ENCODE measurements at places on chromosomes 12 and 14. TPM values are rescaled to one million over a fixed set of nuclear protein-coding genes. Genes with fewer than 3 reads are reported as not detected.

- no peak for DNase-seq
- peaks cover 23% of the 10 kb centered on the region for H3K27me3 ChIP-seq
- H3K36me3 ChIP-seq = no peaks in the 10 kb centered on the region
- H3K4me1 ChIP-seq = peaks cover 6% of the 10 kb centered on the region
- no peak overlapping the region for H3K4me3 ChIP-seq
Observed at GRCh38 chr14:104863131-104863862, 1.8 kb upstream of the CEP170B start.

DNA sequence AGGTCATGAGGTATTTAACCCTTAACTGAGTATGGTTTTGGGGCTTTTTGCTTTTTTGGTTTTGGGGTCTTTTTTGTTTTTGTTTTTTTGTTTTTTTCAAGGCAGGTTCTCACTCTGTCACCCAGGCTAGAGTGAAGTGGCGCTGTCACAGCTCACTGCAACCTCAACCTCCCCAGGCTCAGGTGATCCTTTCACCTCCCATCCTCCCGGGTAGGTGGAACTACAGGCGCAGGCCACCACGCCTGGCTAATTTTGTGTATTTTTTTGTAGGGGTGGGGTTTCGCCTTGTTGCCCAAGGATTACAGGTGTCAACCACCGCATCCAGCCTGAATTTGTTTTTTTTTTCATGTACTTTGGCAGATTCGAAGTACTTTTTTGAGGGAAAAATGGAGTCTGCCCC, 19.9 kb downstream of the RAP1B start:
- peaks cover 13% of the 10 kb centered on the region for H3K36me3 ChIP-seq
- H3K27ac ChIP-seq = no peak overlapping the region
- DNase-seq = no peak
- no peaks in the 10 kb centered on the region for H3K27me3 ChIP-seq

The GUCY2C gene
- not detected for total RNA-seq

The PRICKLE1 gene
- total RNA-seq = 0.70 TPM

GRCh38 chr12:17239874-17240273, 633.9 kb upstream of the LMO3 start:
- no peak overlapping the region for H3K27ac ChIP-seq
- no peak for DNase-seq
- no peaks in the 10 kb centered on the region for H3K36me3 ChIP-seq
- no peaks in the 10 kb centered on the region for H3K27me3 ChIP-seq
- no peak overlapping the region for H3K4me3 ChIP-seq
- no peaks in the 10 kb centered on the region for H3K4me1 ChIP-seq

The APOF gene
- not detected for total RNA-seq

DNA sequence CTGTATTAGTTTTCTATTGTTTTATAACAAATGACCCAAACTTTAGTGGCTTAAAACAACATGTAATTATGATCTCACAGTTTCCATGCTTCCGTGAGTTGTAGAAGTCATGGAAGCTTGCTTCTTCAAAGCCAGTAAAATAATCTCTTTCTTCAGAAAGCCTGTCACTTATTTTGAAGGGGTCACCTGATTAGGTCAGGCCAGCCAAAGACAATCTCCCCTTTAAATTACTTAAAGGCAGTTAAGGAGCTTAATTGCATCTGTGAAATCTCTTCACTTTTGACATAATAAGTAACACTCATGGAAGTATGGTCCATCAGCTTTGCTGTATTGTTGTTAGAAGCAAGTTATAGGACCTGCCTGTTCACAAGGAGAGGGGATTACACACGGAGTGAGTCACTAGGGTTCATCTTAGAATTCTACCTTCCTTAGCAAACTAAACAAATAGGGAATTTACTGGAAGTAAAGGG, 89.8 kb downstream of the FAR2 start:
- no peak for DNase-seq
- no peak overlapping the region for H3K27ac ChIP-seq
- H3K4me1 ChIP-seq = peaks cover 33% of the 10 kb centered on the region
- H3K27me3 ChIP-seq = no peaks in the 10 kb centered on the region
- no peak overlapping the region for H3K4me3 ChIP-seq

GRCh38 chr12:82359115-82359478, 768 bp downstream of the METTL25 start:
- no peak for DNase-seq
- no peaks in the 10 kb centered on the region for H3K27me3 ChIP-seq
- H3K4me3 ChIP-seq = peak overlapping the region; percentile 67
- H3K36me3 ChIP-seq = peaks cover 15% of the 10 kb centered on the region
- peaks cover 23% of the 10 kb centered on the region for H3K4me1 ChIP-seq
- H3K27ac ChIP-seq = peak overlapping the region; percentile 97

GRCh38 chr14:65170768-65171507, 68.6 kb upstream of the MAX start:
- H3K27ac ChIP-seq = no peak overlapping the region
- peaks cover 7% of the 10 kb centered on the region for H3K27me3 ChIP-seq
- H3K36me3 ChIP-seq = no peaks in the 10 kb centered on the region
- DNase-seq = peak; percentile 43
- H3K4me1 ChIP-seq = no peaks in the 10 kb centered on the region

DNA sequence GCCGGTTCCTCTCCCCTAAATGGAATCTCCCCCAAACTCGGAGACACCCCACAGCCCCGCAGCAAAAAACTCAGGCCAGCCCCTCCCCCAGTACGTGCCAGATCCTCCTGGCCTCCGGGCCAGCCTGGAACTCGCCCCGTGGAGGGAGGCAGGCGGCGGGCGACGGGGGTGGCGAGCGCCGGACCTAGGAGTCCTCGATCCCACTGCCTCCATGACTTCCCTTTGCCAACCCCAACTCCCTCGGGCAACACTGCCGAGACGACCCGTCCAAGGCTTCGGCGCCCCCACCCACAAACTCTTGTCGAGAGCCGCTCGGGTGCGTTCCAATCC, 400 bp downstream of the ADCY6 start:
- no peaks in the 10 kb centered on the region for H3K36me3 ChIP-seq
- DNase-seq = no peak
- peak overlapping the region; percentile 41 for H3K27ac ChIP-seq
- peaks cover 12% of the 10 kb centered on the region for H3K4me1 ChIP-seq
- no peaks in the 10 kb centered on the region for H3K27me3 ChIP-seq

The CISTR gene
- not detected for total RNA-seq

The APOLD1 gene
- 6.4 TPM for total RNA-seq

The GPR162 gene
- total RNA-seq = 23.2 TPM

- no peaks in the 10 kb centered on the region for H3K27me3 ChIP-seq
- no peak overlapping the region for H3K27ac ChIP-seq
- no peaks in the 10 kb centered on the region for H3K4me1 ChIP-seq
- DNase-seq = no peak
- no peak overlapping the region for H3K4me3 ChIP-seq
Observed at GRCh38 chr12:132477703-132478432, 12.1 kb upstream of the FBRSL1 start.

DNA sequence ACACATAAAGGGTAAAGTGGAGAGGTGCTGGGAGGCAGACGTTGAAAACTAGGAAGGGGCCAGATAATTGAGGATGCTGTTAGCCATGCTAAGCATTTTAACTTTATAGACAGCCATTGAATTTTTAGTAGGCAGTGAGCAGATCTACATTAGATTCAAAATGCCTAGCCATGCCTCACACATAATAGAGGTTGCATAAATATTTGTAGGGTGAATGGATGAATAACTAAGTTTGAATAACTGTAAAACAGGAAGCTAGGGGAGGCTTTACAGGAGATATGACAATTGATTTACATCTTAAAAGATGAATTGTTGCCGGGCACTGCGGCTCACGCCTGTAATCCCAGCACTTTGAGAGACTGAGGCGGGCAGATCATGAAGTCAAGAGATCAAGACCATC, 12.3 kb upstream of the CCNT1 start:
- H3K27me3 ChIP-seq = no peaks in the 10 kb centered on the region
- no peak overlapping the region for H3K4me3 ChIP-seq
- H3K27ac ChIP-seq = no peak overlapping the region

The AKAP5 gene
- total RNA-seq = 2.2 TPM

The ANG gene
- total RNA-seq = 0.71 TPM

The CLEC7A gene
- total RNA-seq = 0.28 TPM

- peaks cover 8% of the 10 kb centered on the region for H3K4me1 ChIP-seq
- no peak for DNase-seq
- H3K27me3 ChIP-seq = no peaks in the 10 kb centered on the region
- no peak overlapping the region for H3K4me3 ChIP-seq
- H3K36me3 ChIP-seq = peaks cover 6% of the 10 kb centered on the region
Observed at GRCh38 chr12:96219700-96220206, 25.6 kb downstream of the ELK3 start.

DNA sequence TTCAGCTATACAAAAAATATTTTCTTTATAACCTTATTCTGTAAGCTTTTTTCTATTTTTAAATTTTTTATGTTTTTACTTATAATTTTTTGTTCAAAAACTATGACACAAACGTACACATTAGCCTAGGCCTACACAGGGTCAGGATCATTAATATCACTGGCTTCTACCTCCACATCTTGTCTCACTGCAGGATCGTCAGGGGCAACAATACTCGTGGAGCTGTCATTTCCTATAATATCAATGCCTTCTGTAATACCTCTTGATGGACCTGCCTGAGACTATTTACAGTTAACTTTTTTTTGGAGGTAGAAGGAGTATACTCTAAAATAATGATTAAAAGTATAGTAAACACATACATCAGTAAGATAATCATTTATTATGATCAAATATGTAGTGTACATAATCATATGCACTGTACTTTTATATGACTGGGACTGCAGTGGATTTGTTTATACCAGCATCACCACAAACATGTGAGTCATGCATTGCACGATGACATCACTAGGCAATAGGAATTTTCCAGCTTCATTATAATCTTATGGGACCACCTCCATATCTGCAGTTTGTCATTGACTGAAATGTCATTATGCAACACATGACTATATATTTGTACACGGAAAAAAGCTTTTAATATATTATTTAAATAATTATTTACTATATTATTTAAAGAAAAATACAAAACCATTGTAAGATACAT, 18.5 kb upstream of the PMCH start:
- no peaks in the 10 kb centered on the region for H3K4me1 ChIP-seq
- no peak overlapping the region for H3K27ac ChIP-seq
- H3K27me3 ChIP-seq = peaks cover 22% of the 10 kb centered on the region
- peak; percentile 17 for DNase-seq
- H3K36me3 ChIP-seq = no peaks in the 10 kb centered on the region

DNA sequence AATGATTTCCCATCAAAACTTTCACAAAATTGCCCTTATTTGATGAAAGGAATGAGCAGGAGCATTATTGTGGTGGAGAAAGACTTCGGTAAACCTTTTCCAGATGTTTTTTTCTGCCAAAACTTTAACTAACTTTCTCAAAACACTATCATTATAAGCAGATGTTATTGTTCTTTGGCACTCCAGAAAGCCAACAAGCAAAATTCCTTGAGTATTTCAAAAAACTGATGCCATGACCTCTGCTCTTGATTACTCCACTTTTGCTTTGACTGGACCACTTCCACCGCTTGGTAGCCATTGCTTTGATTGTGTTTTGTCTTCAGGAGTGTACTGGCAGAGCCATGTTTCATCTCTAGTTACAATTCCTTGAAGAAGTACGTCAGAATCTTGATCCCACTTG, 29.7 kb upstream of the RAB21 start:
- H3K27me3 ChIP-seq = no peaks in the 10 kb centered on the region
- no peak for DNase-seq
- no peaks in the 10 kb centered on the region for H3K36me3 ChIP-seq
- H3K4me1 ChIP-seq = no peaks in the 10 kb centered on the region
- no peak overlapping the region for H3K4me3 ChIP-seq

DNA sequence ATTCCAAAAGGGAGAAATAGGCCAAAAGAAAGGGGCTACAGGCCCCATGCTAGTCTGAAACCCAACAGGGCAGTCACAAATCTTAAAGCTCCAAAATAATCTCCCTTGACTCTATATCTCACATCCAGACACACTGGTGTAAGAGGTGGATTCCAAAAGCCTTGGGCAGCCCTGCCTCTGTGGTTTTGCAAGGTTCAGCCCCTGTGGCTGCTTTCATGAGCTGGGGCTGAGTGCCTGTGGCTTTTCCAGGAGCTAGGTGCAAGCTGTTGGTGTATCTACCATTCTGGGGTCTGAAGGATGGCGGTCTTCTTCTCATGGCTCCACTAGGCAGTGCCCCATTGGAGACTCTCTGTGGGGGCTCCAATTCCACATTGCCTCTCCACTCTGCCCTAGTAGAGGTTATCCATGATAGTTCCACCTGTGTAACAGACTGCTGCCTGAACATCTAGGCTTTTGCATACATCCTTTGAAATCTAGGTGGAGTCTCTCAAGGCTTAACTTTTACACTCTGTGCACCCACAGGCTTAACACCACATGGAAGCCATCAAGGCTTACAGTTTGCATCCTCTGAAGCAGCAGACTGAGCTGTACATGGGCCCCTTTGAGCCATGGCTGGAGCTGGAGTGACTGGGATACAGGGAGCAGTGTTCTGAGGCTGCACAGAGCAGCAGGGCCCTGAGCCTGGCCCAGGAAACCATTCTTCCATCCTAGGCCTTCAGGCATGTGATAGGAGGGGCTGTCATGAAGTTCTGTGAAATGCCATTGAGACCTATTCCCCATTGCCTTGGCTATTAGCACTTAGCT, 66.5 kb upstream of the ABCD2 start:
- H3K27ac ChIP-seq = no peak overlapping the region
- H3K4me3 ChIP-seq = no peak overlapping the region
- no peak for DNase-seq
- no peaks in the 10 kb centered on the region for H3K27me3 ChIP-seq

DNA sequence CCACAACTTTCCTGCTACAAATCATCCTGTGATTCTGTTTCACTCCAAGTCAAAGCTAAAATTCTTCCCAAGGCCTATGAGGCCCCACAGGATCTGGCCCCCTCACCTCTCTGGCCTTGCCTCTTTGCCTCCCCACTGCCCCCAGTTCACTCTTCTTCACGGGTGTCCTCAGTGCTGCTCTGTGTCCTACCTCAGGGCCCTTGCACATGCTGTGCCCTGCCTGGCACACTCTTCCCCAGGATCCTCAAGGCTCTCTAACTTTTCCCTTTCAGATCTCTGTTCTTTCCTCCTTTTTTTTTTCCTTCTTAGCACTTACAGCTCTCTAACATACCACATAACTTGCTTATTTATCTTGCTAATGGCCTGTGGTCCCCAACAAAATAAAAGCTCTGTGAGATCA, 29.2 kb downstream of the RASAL1 start:
- H3K27me3 ChIP-seq = no peaks in the 10 kb centered on the region
- no peak for DNase-seq
- no peak overlapping the region for H3K4me3 ChIP-seq
- H3K4me1 ChIP-seq = no peaks in the 10 kb centered on the region
- no peaks in the 10 kb centered on the region for H3K36me3 ChIP-seq

DNA sequence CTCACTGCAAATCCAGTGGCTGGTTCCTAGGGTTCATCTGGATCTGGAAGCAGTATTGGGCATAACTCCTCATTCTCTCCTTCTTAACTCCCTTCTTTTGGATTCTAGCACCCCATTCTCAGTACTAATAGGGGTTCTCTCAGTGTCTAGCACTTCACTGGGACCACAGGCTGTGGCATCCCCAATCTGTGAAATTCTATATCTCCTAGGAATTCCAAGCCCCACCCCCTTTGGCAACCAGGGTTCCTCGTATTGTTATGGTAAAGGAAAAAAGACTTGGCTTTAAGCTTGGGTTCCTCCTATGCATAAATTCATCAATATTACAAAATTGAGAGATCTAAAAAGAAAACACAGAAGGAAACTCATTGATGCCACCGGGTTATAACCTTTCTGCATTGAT, 45.0 kb upstream of the FBXO21 start:
- peaks cover 10% of the 10 kb centered on the region for H3K4me1 ChIP-seq
- H3K36me3 ChIP-seq = peaks cover 7% of the 10 kb centered on the region
- no peak overlapping the region for H3K27ac ChIP-seq
- H3K27me3 ChIP-seq = no peaks in the 10 kb centered on the region

- no peak overlapping the region for H3K27ac ChIP-seq
- no peaks in the 10 kb centered on the region for H3K27me3 ChIP-seq
- no peak for DNase-seq
- no peaks in the 10 kb centered on the region for H3K36me3 ChIP-seq
- no peak overlapping the region for H3K4me3 ChIP-seq
- peaks cover 5% of the 10 kb centered on the region for H3K4me1 ChIP-seq
Observed at GRCh38 chr12:57852200-57852599, 5.7 kb upstream of the CTDSP2 start.

All from A673 (cell line).